ENCODE measurements at places on chromosomes 11 and 22.

- DNase-seq = no peak
These were observed 343.6 kb upstream of the MTNR1B start for GRCh38 chr11:92625894-92626293.

DNA sequence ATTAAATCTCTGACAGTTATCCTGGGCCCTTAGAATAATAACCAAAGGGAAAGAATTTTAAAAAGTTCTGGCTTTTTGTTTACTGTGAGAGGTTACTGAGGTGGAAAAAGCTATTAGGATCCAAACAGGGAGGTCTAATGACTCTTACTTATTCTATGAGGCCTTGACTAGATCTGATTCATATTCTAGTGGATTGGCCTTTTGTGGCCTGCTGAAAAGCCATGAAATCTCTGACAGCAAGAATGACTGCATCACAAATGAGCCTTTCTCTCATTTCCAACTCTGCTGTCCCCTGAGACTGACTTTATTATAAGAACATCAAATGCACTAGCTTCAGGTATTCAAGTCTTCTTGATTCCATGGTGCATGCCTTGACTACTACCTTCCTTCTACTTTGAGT is 1797.6 kb downstream of the LRRC4C start:
- DNase-seq = no peak

- no peak for DNase-seq
These were observed 15.9 kb downstream of the RNF214 start for GRCh38 chr11:117248341-117248740.

DNA sequence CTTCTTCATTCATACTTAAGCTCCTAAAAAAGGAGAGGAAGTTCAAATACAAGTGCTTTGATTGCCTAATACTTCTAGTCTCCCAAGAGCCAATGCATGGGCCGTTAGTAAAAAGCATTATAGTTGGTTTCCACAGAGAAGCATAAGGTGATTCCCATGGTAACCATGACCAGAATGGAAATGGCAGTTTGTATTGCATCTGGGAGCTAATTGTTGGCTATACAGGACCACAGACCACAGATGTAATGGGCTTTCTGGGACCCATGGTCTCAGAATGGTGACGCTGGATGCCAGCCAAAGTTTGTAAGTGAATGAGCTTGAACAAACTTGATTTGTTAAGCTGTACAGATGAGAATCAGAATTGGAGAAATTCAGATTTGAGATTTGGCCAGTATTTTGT is 333.9 kb upstream of the C11orf87 start:
- DNase-seq = no peak

DNA sequence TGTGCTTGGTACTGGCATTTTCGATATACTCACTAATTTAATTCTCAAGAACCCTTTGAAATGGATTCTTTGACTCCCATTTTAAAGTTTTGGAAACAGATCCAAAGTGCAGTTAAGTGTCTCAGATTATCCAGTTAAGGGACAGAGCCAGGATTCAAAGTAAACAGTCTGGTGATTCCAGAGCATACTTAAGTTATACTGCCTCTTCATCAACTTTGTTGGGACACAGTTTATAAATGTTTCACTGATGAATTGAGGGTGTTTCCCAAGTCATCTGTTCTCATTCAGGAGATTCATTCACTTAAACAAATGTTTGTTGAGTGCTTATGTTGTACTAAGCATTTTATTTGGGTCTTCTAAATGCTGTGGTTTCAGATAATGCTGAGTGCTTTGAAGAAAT is 17.1 kb downstream of the KDM2A start:
- DNase-seq = no peak

DNA sequence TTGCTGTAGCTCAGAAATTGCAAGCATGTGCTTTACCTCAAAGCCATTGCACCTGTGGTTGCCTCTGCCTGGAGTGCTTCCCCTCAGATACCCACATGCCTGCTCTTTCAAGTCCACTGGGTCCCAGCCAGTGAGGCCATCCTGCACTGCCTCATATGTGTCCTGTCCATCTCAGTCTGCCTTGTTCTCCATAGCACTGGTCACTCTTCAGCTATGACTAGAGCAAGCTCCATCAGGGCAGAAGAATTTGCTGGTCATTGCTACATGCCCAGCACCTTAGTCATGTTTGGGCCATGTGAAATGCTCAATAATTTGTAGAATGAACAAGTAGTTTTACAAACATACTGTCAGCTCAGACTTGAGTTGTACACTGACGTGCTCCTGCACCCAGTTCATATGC is 64.4 kb upstream of the HORMAD2 start:
- DNase-seq = no peak

- no peak for DNase-seq
These were observed 51.9 kb downstream of the TEAD1 start for GRCh38 chr11:12725863-12726682.

GRCh38 chr22:40029189-40029890 is 34.6 kb downstream of the FAM83F start:
- DNase-seq = no peak

DNA sequence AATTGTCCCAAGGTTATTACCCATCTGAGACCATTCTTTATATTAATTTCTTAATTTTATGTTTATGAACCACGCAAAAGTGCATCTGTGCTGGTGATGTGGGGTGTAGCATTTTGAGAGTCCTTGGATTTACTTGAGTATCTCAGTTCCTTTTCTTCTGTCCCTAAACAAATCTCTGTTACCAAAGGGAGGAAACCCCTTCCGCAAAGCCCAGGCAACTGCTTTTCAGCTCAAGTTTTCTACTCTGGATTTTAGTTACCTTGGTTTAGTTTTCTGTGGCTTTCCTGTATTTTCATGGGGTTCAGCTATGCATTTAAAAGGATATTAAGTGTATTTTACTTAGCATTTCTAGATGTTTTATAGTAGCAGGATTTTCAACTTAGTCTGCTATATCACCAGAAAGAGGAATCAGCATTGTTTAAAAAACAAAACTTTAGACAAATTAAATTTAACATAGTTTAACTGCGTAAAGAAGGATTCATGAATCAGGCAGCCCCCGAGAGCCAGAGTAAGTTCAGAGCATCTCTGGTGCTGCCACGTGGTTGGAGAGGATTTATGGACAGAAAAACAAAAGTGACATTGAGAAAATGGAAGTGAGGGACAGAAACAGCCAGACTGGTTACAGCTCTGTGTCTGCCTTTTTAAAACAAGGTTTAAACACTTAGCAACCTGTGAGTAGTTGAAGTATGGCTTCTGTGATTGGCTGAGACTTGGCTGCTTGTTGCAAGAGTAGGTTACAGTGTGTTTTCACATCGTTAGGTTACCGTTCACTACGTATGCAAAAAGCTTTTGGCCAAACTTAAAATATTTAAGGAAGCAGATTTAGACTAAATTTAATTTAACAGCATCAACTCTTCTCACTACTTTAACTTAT is 9.6 kb downstream of the ADM start:
- DNase-seq = no peak
